ENCODE measurements at places on chromosomes 11 and 22. TPM values are rescaled to one million over a fixed set of nuclear protein-coding genes. Genes with fewer than 3 reads are reported as not detected.

The HIRA gene
- 18.5 TPM for polyA plus RNA-seq

The PAK1 gene
- polyA plus RNA-seq: 22.2 TPM

The GANAB gene
- polyA plus RNA-seq: 110 TPM

The WDR74 gene
- polyA plus RNA-seq: 38.5 TPM

GRCh38 chr11:59302991-59303390 lies 55.7 kb upstream of the OR5AN1 start:
- DNase-seq: no peak

DNA sequence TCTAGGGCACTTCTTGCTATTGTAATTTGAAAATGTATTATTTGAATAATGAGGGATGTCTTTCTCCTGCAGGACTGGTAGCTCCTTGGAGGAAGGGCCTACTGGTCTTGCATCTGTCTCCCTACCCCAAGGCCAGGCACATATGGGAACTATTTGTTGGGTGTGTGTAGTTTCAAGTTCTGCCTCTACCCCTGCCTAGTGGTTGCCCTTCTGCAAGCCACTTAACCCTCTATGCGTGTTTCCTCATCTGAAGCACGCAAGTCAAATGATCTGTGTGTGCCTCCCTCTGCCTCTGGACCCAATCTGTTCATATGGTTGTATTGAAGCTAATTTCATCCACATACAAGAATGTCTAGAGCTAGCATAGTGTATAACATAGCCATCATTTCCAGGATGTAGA lies 67.0 kb downstream of the WNT11 start:
- no peak for DNase-seq
